ENCODE measurements at places on chromosomes 7 and 10. TPM values are rescaled to one million over a fixed set of nuclear protein-coding genes. Genes with fewer than 3 reads are reported as not detected.

- no peaks in the 10 kb centered on the region for H3K4me1 ChIP-seq
- no peak overlapping the region for H3K4me3 ChIP-seq
- no peaks in the 10 kb centered on the region for H3K36me3 ChIP-seq
- no peak overlapping the region for H3K27ac ChIP-seq
- no peak for DNase-seq
- no peaks in the 10 kb centered on the region for H3K27me3 ChIP-seq
Measured at GRCh38 chr10:71040343-71040742, 152.0 kb upstream of the PCBD1 start.

The DLX5 gene
- total RNA-seq = 0.82 TPM

DNA sequence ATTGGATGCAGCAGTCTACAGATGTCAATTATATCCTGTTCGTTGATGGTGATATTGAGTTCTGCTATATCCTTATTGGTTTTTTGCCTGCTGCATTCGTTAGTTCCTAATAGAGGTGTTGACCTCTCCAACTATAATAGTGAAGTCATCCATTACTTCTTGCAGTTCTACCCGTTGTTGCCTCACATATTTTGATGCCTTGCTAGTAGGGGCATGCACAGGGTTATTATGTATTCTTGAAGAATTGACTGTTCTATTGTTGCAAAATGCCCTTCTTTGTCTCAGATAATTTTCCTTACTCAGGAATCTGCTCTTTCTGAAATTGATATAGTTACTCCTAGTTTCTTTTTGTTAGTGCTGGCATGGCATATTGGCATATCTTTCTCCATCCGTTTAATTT is 140.1 kb upstream of the INHBA start:
- DNase-seq = no peak
- H3K4me1 ChIP-seq = no peaks in the 10 kb centered on the region
- H3K27me3 ChIP-seq = no peaks in the 10 kb centered on the region

GRCh38 chr7:2666588-2667250 is 21.3 kb upstream of the AMZ1 start:
- no peaks in the 10 kb centered on the region for H3K36me3 ChIP-seq
- no peak overlapping the region for H3K4me3 ChIP-seq
- no peak for DNase-seq
- no peaks in the 10 kb centered on the region for H3K27me3 ChIP-seq
- peaks cover 14% of the 10 kb centered on the region for H3K4me1 ChIP-seq
